ELF-1 (cell line): ENCODE measurements at places on chromosomes 12 and 14.

DNA sequence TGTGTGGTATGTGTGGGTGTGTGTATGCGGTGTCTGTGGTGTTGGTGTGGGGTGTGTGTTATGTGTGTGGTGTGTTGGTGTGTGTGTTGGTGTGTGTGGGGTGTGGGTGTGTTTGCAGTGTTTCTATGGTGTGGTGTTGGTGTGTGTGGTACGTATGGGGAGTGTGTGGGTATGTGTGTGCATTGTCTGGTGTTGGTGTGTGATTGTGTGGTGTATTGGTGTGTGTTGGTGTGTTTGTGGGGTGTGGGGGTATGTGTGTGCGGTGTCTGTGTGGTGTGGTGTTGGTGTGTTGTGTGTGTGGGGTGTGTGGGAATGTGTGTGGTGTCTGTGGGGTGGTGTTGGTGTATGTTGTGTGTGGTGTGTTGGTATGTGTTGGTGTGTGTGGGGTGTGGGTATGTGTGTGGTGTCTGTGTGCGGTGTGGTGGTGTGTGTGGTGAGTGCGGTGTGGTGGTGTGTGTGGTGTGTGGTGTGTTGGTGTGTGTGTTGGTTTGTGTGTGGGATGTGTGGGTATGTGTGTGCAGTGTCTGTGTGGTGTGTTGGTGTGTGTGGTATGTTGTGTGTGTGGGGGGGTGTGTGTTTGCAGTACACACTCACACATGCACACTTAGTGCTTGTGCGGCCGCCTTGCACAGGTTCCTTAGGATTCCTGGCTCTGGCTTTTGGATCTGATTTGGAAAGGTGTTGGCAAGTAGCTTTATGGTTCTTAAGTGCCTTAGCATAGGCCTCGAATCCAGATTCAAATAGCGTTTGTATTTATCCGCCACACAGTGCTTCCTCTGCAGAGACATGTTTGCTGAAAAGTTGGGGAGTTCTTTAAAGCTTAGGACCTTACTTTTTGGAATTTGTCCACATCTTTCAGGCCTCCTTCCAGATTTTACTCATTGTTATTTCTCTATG is 16.4 kb downstream of the MLXIP start:
- no peak for DNase-seq

DNA sequence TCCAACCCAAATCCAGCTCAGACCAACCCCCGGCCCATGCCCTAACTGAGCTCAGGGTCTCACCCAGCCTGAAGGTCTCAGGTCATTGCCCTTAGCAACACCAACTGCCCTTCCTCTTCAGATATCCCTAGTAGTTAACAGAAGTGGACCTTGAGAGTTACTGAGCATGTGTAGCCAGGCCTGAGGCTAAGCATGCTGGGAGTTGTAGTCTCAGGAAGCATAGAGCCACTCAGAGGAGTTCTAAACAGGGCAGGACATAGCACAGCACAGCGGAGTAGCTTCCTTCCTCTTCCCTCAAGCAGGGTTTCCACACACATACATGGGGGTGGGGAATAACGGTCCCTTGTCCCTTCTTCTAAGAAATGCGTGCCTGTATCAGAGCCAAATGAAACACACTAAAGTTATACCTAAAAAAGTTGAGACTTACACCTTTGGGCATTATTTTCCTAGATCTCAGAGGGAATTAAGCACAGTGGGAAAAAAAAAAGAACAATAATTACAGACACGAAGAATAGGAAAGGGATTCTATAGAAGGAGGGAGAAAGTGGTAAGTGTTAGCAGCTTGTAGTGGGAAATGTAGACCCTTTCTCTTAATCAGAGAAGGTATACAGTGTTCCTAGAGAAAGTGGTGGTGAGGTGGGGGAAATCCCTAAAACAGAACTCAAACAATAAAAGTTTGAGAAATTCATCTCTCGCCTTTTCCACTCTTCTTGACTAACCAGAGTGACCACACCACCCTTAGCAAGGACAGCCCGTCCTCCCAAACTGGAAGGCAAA is 4.4 kb downstream of the KMT2D start:
- peak; percentile 65 for DNase-seq

DNA sequence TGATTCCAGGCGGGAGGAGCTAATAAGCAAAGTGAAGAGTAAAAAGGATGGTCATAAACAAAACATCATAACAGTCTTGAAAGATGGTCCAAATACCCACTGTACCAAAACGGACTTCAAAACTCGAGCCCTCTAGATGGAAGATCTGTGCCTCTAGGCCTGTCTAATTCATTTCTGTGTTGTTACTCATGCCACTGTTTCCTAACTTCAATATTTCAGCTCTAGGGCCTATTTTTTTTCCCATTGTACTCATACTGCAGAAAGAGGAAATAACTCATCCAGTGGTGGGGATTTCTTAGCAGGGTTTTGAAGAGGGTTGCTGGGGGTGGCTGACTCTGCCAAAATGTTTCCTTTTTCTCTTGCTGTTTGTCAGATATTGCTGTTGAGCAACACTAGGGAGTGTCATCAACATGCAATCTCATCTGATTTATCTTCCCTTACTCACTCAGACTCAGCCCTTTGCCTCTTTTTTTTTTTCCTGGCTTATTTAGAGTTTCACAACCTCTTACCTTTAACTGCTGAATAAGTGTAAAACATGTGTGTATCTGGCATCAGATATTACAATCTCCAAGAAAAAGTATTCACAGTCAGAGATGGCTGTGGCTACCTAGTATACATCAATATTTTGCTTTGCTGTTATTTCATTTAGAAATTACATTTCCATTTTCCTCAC is 189.6 kb downstream of the DUSP6 start:
- no peak for DNase-seq

DNA sequence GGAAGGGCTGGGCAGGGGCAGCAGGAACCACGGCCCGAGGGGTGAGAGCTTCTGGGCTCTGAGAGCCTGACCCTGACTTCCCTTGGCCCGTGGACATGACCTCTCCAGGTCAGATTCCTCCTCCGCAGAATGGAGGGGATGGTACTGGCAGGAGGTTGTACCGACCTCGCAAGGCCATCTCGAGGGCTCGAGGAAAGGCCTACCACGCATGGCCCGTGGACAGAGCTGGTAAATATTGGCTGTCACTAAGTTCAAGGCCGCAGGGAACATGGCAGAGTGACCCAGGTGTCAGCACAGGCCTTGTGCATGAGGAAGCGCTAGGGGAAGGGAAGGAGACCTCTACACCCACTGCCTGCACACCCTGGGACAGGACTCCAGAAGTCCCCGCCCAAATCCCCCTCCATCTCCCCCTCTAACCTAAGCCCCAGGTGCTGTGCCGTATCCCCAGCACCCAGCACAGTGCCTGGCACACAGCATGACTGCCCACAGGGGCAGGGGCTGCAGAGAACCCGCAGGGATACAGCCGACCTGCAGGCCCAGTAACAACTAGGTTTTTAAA is 54.9 kb upstream of the PPP2R5C start:
- DNase-seq: no peak

DNA sequence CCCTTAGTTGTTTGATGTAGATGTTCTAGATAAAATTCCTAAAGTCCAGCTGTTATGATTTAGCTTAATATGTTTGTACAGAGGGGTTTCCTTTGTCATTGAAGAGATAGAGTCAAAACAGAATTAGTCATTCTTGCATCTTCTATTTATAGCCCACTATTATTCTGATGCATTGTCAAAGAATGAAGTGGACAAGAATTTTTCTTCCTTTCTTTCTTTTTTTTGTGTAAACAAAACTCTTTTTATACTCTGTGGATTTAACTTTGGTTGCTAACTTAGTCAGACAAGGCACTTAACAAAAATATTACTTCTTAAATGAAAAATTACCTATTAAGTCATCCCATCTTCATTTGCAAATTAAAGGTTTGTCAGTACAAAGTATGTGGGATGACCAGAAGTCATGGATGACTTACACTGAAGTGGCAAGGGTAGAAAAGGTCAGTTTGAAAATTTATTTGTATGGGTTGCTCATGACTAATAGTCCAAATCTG is 215.6 kb upstream of the DDHD1 start:
- DNase-seq: no peak

GRCh38 chr12:26198742-26199141 is 3.4 kb downstream of the SSPN start:
- no peak for DNase-seq

DNA sequence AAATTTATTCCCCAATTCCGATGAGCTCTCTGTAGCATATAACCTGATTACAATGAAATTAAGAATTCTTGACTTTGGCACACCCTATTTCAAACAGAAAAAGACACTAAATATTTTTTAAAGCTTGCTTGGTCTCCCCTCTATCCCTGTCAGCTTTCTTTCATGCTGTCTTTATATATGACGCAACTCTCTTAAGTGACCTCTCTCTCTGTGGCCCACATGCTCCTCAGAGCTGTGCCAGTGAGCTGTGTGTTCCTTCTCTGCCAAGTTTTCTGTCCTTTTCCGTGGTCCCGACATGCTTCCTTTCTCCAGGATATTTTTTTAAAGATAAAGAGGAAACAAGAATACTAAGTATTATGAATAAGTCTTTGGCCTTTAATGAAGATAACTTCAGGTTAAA is 484.0 kb downstream of the ETNK1 start:
- no peak for DNase-seq

- no peak for DNase-seq
These were observed 35.9 kb downstream of the ADIPOR2 start for GRCh38 chr12:1726753-1727152.

GRCh38 chr12:120710805-120711296 is 593 bp downstream of the UNC119B start:
- peak; percentile 37 for DNase-seq

DNA sequence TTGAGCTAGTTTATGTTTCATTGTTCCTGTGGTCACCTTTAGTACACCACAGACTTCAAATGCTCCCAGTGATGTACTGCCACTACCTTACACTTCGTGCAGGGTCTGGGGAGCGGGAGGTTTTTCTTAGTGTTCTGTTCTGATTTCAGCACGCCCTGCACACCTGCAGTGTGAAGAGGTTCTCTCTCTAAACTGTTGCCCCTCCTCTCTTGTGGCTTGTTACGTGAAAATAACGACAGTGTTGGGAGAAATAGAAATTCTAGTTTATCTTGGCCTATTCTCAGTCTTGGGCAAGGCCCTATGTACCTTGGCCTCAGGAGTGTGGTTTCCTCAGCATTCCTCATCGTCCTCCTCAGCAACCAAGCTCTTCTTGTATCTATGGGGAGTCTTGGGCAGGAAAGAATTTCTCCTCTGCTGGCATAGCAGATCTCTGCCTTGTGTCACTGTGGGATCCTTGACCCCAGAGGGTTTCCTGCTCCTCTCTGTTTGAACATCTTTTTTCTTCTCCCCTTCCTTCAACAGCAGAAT is 48.6 kb downstream of the EIF2S3B start:
- no peak for DNase-seq

- DNase-seq: no peak
These were observed 17.2 kb upstream of the GSC start for GRCh38 chr14:94787092-94787491.

GRCh38 chr14:57060276-57060955 is 208.3 kb downstream of the EXOC5 start:
- DNase-seq: peak; percentile 46

GRCh38 chr14:72864712-72865365 is 29.1 kb downstream of the DPF3 start:
- DNase-seq: no peak

GRCh38 chr12:25276199-25276937 is 25.6 kb upstream of the KRAS start:
- DNase-seq: no peak

- DNase-seq: peak; percentile 77
These were observed at the start of gene ANKRD52 for GRCh38 chr12:56258068-56258819. Gene ANKRD52, minus strand, starts transcription at chr12:56258384. Its CDS starts 115 bp downstream, at chr12:56258269.

DNA sequence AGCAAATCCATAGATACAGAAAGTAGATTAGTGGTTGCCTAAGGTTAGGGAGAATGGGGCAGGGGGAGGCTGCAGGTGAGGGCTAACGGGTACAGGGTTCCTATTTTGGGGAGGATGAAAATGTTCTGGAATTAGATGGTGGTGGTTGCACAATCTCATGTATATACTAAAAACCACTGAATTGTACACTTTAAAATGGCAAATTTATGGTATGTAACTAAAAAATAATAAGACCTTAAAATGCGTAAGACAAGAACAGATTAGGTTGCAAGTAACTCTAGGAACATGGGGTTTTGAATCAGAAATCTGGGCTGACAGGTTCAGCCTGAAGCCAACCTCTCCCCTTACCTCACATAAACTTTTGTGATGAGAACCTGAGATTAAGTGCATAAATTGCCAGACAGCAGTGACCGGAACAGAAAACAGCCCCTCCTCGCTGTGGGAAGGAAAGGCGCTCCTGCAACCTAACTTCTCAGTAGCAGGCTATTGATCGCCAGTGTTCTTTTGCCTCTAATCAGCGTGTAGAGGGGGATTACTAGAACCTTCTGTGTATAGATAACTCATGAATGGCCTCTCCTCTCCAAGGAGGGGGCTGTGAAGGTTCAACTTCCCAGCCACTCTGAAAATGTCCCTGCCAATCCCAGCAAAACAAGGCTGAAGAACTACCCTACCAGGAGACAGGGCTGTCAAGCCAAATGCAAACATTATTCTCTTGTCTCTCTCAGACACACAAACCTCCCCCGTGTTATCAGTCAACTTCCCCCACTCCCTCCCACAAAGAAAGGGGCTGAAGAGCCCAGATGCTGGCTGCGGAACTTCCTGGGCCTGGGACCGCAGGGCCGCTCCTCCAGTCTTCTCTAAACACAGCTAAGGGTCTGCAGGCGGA is 1.9 kb downstream of the SSH1 start:
- DNase-seq: peak; percentile 64

- peak; percentile 81 for DNase-seq
These were observed at the start of gene CIDEB for GRCh38 chr14:24307575-24308341. Gene CIDEB, minus strand, starts transcription at chr14:24307977. Its CDS starts 119 bp downstream, at chr14:24307858.

- no peak for DNase-seq
These were observed 172.2 kb downstream of the SNAPC1 start for GRCh38 chr14:61934385-61934784.

DNA sequence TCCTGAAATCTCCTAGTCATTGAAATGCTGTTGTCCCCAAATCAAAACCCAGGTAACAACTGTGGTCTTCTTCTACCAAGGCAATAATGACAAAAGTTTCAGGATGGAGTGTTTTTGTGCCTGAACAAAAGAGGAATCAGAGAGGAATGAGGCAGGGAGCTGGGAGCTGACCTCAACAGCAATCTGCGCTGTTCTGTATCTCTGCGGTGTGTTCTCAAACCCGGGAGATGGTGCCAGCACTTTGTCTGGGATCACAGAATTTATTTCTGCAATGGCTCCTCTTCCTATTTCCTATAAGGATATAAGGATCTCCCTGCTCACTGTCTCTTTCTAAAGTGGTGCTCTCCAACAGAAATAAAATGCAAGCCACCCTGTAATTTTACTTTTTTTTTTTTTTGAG is 449 bp upstream of the GLT8D2 start:
- DNase-seq: no peak

GRCh38 chr12:7915661-7916403 is 20.2 kb downstream of the SLC2A3 start:
- no peak for DNase-seq

- DNase-seq: peak; percentile 78
These were observed 201.9 kb downstream of the DAD1 start for GRCh38 chr14:22386924-22387775.

GRCh38 chr14:21505012-21505553 is 6.1 kb downstream of the METTL3 start:
- no peak for DNase-seq

DNA sequence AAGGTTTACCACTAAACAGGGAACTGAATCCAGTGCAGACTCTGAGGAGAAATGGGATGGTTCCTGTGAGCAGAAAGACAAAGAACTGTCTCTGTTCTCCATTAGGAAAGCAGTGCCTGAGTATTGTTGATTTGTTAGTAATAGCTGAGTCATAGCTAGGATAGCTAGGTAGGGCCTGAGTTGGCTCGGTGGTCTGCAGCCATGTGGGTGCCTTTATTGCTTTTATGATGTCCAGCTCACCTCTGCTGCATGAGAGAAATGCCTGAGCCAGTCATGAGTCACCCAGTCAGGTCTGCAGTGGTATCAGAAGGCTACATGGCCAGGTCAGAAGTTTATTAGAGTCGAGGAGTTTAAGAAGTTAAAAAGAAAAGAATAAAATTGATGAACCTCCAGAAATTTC is 24.2 kb downstream of the TRHDE start:
- no peak for DNase-seq
